ENCODE measurements at places on chromosomes 2 and 18. TPM values are rescaled to one million over a fixed set of nuclear protein-coding genes. Genes with fewer than 3 reads are reported as not detected.

Gene UBE2E3
- 49.5 TPM for total RNA-seq

DNA sequence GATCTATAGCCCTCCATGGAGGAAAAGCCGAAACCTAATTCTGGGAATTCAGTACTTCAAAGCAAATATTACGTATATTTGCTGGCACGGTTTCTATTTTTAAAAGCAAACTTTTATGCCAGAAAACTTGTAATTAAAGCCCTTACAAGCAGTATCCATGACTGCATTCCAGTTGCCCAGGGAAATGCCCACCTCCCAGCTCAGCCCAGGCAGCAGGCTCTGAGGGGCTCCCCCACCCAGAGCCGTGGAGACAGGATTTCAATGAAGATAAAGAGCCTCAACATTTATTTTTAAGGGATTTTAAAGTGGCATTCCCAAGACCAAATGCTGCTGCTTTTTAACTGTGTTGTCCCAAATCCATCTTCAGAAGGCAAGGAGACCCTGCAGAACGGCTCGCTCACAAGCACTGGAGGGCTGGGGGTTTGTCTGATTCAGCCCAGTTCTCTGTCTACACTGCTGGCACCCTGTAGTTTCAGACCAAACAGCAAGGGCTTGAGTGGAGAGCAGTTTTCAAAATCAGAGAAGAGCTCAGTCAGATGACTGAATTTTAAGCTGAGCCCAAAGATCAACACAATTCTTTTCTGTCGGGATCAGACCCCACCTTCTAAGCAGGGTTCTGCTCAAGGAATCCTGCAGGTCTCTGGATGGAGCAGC is 105.1 kb downstream of the KCNF1 start:
- DNase-seq: no peak
- H3K27me3 ChIP-seq: peaks cover 9% of the 10 kb centered on the region
- H3K4me1 ChIP-seq: no peaks in the 10 kb centered on the region
- no peak overlapping the region for H3K27ac ChIP-seq
- H3K36me3 ChIP-seq: no peaks in the 10 kb centered on the region
- no peak overlapping the region for H3K4me3 ChIP-seq

DNA sequence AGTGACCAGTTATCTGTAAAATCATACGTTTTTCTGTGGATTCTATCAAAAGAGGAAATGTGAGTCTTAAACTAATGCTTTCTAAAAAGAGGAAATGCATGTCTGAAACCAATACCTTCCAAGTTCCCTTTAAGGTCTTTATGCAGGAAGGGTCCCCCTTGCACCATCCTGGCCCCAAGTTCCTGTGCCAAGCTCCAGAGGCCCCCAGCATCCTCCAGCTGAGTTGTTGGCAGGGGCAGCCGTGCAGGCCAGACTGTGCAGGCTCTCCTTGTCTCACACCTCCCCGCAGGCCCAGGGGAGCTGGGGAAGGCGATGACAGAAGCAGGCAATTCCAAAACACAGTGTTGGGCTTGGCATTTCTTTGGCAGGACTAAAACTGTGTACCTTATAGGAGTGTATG is 39.2 kb downstream of the DPYSL5 start:
- peaks cover 10% of the 10 kb centered on the region for H3K27me3 ChIP-seq
- H3K4me1 ChIP-seq: no peaks in the 10 kb centered on the region
- DNase-seq: no peak
- no peak overlapping the region for H3K4me3 ChIP-seq

GRCh38 chr2:23606196-23606595 is 221.2 kb downstream of the KLHL29 start:
- H3K4me3 ChIP-seq: no peak overlapping the region
- H3K27me3 ChIP-seq: no peaks in the 10 kb centered on the region
- no peak overlapping the region for H3K27ac ChIP-seq
- no peak for DNase-seq
- no peaks in the 10 kb centered on the region for H3K4me1 ChIP-seq

Gene TCF23
- total RNA-seq: not detected

GRCh38 chr2:212181646-212182045 is 357.0 kb downstream of the ERBB4 start:
- no peaks in the 10 kb centered on the region for H3K4me1 ChIP-seq
- H3K36me3 ChIP-seq: no peaks in the 10 kb centered on the region
- H3K27ac ChIP-seq: no peak overlapping the region
- no peak overlapping the region for H3K4me3 ChIP-seq
- H3K27me3 ChIP-seq: no peaks in the 10 kb centered on the region

All from activated T-helper 2 cell treated with anti-CD3 and anti-CD28 coated beads, Interferon-gamma antibody, Interleukin-2, Interleukin-4, amounts not matched to agents 10 μg/mL and 5 μg/mL and 100 μg/mL, durations not matched to agents 14 hours and 24 hours and 36 hours (primary cell).